ENCODE measurements at places on chromosomes 4 and X.
A peak's percentile ranks its signal among the peaks of the same experiment; 100 is the strongest.

GRCh38 chrX:66638591-66639500 is at the start of gene EDA2R:
Gene EDA2R (minus strand): TSS chrX:66639078. CDS start chrX:66616020, 23,058 bp downstream.
- DNase-seq, result no peak

DNA sequence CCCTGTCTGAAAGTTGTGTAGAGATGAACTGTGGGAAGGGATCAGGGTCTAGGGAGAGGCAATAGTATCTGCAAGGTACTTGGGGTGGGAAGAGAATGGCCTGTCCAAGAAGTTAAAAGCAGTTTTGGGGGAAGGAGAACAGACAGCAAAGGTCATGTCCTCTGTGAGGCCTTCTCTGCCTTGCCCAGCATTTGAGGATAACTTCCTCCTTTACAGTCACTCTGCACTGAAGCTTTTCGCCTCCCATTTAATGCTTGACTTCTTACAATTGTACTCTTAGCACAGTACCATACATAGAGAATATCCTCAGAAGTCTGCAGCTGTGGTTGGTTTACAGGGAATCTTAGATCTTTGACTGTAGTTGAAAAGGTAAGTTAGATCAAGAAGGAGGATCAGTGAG is 121.8 kb upstream of the AP1S2 start:
- DNase-seq, result no peak

DNA sequence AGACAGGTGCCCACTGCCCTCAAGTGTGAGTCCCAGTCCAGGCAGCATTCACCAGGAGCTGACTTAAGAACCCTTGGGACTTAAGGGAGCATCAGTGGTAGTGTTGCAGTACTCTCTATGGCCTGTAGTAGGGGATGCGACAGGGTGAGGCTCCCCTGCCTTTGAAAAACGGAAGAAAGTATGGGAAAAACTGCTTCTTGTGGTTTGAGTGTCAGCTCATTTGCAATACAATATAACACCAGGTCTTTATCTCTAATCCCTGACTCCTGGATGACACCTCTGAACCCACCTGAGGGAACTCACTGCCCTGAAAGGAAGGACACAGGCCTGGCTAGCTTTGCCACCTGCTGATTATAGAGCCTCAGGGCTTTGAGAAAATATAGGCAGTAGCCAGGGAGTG is 176.0 kb downstream of the SMARCA1 start:
- no peak for DNase-seq

GRCh38 chr4:5198656-5199541 is 147.6 kb downstream of the STK32B start:
- DNase-seq, result no peak

GRCh38 chr4:176779421-176779820 is 13.3 kb downstream of the VEGFC start:
- no peak for DNase-seq

DNA sequence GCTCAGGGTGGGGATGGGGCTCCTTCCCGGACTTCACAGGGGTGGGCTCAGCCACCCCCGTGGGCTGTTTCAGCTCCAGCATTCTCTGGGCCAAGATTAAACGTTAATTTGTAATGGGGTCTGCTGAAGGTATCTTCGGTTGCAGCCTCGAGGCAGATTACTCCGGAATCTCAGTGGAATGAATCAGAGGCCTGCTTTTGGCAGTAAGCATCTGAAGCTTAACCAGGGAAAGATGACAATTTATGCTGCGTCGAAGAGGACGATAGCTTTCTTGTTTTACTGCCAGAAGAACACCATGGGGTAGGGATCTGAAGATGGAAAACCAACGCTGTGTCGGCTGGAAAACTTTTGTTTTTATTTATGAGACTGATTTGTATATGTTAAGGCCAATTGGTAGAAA is 129.2 kb upstream of the MSX1 start:
- DNase-seq, result no peak

DNA sequence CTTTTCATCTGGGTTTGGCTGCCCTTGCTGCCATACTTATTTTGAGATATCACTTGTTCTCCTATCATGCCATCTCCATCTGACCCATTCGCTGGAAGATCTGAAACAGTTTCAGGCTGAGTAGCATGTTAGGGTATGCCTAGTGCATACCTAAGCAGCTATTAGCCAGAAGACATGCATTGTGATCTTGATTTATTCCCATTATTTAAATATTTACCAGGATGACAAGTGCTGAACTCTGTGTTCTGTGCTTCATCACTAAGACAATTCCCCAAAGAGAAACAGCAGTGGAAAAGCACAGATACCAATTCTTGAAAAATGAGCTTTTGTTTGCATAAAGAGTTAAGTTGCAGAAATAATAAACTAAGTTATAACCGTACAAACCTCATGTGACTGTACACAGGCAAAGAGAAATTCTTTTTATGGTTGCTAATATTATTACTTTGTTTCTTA is 271.0 kb upstream of the ARSJ start:
- no peak for DNase-seq

DNA sequence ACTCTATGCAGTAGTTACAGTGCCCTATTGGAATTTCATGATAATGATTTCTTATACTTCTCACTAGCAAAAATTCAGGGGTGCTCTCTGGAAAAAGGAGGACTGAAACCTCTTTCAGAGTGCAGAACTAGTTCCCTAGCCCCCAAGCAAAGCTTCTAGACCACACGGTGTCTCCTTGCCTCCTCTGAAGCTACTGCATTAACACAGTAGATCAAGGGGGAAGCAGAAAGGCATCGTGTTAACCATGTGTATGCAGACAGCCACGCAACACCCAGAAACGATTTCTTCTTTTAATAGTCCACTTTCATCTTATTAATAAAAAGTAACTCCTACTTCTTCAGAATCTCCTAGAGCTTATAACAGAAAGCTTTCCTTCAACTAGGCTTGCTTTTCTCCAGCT is 44.7 kb downstream of the MAML3 start:
- DNase-seq, result no peak

GRCh38 chr4:119536572-119537528 is 91.8 kb downstream of the PDE5A start:
- no peak for DNase-seq

- DNase-seq, result no peak
Observed at GRCh38 chr4:97349468-97350186, 793.6 kb downstream of the STPG2 start.

DNA sequence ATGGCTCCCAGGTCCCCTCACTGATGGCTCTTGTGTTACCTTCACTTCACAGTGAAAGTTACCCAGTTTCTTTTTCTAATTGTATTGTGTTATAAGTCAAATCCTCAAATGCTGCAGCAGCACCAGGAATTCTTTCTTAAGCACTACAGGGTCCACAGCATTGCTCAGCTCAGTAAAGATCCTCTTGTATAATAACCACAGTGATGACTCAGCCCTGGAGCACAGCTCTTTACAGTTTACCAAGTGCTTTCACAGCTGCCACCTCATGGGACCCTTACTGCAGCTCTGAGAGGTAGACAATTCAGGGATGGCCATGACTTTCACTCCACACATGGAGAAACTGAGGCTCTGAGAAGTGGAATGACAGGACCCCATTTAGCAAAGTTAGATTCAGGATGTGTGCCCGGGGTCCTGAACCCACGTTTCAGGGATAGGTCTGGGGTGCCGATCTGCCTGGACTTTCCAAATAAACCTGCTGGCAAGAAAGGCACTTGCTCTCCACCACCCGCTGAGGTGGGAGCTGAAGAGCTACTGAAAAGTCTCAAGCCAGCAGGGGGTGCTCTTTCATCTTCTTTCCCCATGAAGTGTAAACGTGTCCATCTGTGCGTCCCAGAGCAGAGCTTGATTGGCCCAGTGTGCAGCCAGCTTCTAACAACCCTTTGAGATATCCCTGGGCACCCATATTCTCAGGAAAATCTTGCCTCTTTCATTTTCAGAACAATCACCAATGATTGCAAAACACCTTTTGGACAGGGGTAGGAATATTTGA is 35.7 kb upstream of the GABRQ start:
- DNase-seq, result no peak

DNA sequence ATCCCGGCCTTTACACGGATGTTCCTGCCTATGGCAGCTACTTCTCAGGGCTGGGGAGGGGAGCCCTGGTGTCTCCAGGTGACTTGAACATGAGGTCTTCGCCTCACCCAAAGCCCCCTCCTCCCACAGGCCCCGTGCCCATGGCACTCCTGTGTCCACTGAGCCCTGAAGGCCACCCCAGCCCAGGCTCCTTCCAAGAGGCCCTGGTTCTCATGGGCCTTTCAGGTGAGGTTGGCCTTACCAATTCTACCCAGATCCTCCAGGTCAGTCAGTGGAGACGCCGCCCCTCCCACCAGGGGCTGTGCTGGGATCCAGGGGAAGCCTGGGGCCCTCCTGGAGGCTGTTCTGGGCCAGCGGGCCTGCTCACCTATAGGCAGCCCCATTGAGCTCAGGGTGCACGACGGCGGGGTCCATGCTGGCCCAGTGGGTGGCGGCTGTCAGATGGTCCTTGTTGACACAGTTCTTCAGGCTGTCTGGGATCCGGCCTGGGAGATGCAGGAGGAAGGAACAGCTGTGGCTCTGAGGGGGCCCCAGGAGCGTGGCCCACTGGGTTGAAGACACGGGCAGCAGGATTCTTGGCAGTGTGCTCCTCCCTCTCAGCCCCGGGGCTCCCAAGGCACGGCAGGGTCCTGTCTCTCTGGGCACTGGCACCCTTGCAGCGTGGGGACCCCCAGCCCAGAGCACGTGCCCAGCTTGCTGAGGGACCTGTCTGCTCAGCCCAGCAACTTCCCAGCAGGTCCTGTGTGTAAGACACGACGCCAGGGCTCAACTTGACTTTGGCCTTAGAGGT is 36.2 kb downstream of the CTBP1 start:
- DNase-seq, result no peak

DNA sequence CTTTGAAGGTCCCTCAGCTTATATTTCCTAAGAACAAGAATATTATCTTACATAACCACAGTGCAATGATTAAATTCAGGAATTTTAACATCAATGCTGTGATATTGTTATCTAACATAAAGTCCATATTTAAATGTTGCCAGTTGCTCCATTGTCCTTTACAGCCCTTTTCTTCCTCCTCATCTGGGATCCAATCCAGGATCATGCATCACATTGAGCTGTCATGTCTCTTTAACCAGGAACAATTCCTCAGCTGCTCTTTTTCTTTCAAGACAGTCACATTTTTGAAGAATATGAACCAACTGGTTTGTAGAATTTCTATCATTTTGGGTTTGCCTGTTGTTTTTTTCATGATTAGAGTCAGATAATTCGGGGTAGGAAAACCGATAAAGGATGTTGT is 12.0 kb downstream of the TMSB4X start:
- no peak for DNase-seq

GRCh38 chr4:74189331-74190043 is 31.6 kb downstream of the MTHFD2L start:
- DNase-seq, result peak; percentile 52

DNA sequence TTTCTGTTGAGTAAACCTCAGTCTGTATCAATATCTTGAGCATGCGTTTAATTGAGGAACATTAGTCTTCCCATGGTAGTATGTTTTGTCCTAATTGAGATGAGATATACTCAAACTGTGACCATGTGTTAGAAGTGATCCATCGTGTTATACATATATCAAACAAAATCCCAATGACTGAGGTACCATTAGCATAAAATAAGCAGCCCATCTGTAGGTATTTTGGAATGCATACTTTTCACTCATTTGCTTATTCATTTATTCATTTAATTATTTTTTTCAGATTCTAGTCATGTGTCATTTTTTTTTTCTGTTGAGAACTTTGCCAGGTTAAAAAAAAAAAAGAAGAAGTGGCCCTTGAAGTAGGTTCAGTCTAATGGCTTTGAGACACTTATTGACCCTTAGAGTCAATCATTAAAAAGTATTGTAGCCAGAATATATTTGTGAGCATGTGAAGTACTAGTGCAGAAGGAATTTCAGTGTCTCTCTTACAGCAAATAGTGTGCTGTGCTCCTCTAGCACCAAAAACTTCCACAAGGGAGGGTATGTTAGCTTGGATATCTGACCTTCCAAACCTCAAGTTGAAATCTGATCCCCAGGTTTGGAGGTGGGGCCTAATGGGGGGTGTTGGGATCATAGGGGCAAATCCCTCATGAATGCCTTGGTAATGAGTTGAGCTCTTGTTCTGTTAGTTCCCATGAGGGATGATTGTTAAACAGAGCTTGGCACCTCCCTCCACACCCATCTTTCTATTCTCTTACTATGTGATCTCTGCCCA is 130.8 kb upstream of the NPY2R start:
- DNase-seq, result no peak

- DNase-seq, result no peak
Observed at GRCh38 chr4:36255577-36255976, 11.3 kb upstream of the ARAP2 start.

GRCh38 chr4:38870098-38870808 is 2.6 kb downstream of the FAM114A1 start:
- no peak for DNase-seq

DNA sequence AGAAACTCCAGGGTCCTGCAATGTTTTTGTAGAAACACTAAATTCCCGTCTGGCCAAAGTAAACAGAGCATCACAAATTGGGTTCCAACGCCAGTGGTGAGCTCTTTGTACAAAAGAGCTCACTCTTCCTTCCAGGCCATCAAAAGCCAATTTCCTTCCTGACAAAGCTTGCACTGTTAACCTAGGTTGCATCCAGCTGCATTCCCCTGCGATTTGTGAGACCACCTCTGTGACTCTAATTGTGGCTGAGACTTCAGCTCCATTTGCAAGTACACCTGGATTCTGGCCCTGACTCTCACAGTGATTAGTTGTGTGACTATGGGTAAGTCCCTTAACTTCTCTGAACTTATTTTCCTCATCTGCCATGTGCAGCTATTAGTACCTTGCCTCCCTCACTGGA is 212.5 kb upstream of the CXorf66 start:
- no peak for DNase-seq

DNA sequence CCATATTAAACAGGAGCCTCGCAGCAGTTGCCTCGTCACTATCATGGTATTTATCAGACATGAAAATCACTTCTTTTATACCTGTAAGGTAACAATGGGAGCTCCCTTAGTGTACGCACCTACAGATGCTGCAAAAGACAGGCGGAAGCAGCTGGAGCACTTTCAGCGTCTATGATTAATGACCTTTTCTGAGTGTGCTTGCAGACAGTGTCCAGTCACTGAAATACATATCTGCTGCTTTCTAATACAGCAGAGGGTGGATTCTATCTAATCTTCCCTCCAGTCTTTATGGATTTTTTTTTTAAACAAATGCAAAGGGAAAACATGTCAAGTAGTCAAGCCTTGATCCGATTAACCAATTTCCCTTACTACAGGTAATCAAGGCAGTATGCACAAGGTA is 24.1 kb downstream of the DCTD start:
- DNase-seq, result no peak

DNA sequence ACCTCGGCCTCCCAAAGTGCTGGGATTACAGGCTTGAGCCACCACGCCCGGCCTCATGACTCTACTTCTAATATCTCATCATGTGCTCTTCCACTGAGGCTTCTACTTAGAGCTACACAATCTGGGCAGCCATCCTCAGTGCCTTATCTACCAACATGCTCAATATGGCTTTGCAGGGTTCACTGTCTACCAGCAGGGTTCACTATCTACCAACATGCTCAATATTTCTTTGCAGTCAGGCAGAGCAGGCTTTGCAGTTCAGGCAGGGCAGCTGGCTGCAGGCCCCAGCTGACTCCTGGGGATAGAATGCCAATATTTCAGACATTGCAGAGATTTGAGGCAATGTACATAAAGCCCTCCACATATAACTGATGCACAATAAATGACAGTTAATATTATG is 47.5 kb downstream of the PKD2 start:
- no peak for DNase-seq

All from glomerular endothelial cell (primary cell).